ENCODE measurements at places on chromosomes 16 and 17.

DNA sequence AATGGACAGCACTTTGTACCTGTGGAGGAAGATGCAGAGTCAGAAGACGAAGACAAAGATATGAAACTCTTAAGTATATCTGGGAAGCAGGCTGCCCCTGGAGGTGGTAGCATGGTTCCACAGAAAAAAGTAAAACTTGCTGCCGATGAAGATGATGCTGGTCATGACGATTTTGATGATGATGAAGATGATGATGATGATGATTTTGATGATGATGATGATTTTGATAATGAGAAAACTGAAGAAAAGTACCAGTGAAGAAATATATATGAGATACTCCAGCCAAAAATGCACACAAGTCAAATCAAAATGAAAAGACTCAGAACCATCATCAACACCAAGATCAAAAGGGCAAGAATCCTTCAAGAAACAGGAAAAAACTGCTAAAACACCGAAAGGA is 268.5 kb upstream of the EEF2KMT start:
- no peak for DNase-seq

- DNase-seq, result no peak
Measured at GRCh38 chr17:40602445-40603443, 37.5 kb upstream of the CCR7 start.

DNA sequence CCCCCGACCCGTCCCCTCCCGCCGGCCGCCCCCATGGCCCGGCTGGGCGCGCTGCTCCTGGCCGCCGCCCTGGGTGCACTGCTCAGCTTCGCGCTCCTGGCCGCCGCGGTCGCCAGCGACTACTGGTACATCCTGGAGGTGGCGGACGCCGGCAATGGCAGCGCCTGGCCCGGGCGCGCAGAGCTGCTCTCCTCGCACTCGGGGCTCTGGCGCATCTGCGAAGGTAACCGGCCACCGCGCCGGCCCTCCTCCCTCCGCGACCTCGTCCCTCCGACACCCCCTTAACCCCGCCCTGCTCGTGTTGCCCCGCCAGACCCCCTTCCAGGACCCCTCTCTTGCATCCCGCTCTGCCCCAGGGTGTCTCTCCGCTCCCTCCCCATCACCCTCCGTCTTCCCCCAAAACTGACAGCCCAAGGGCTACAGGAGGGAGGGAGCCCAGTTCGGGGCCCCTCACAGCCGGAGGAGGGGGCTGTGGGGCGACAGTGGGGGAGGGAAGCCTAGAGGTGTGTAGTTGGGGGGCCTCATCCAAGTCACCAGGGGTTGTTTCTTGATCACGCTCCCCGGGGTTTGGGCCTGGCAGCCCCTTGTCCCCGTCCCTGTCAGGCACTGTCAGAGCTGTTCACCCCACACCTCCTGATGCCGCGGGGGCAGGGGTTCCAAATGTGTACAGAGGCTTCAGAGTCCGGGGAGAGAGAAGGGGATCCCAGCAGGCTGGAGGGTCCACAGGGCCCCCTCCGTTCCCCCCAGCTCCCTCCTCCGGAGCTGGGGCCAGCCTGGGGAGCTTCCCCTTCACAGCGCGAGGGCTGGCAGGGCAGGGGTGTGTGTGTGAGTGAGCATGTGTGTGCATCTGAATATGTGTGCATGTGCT is 794 bp downstream of the TMEM235 start:
- DNase-seq, result peak; percentile 21

DNA sequence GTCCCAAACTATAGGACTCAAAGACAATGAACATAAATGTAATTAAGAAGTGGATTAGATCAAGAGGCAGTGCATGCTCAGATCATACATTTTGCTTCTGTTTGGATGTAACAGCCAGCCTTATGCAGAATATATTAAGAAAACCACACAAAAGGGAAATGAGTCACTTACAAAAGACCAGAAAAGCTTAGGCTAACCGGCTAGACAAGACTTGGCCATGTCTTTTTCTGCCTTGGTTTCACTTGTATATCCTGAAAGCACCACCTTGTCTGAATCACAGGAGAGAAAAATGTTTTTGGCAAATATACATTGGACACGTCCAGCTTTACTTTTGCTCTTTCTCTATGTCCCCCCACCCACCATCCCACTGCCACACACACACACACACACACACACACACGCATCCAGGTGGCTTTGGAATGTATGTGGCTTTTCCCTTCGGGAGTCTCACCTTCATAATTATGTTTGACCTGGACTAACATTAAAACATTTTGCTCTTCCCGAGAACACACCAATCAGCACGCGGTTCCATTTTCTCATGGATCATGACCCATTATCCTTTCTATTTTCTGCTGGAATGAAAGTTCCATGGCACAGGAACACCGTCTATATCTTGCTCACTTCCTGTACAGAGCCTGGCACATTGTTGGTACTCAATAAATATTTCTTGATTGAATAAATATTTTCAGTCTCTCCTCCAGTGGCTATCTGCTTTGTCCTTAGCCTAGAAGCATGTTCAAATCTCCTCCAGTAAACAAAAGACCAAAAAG is 64.6 kb downstream of the CDK5R1 start:
- DNase-seq, result no peak

DNA sequence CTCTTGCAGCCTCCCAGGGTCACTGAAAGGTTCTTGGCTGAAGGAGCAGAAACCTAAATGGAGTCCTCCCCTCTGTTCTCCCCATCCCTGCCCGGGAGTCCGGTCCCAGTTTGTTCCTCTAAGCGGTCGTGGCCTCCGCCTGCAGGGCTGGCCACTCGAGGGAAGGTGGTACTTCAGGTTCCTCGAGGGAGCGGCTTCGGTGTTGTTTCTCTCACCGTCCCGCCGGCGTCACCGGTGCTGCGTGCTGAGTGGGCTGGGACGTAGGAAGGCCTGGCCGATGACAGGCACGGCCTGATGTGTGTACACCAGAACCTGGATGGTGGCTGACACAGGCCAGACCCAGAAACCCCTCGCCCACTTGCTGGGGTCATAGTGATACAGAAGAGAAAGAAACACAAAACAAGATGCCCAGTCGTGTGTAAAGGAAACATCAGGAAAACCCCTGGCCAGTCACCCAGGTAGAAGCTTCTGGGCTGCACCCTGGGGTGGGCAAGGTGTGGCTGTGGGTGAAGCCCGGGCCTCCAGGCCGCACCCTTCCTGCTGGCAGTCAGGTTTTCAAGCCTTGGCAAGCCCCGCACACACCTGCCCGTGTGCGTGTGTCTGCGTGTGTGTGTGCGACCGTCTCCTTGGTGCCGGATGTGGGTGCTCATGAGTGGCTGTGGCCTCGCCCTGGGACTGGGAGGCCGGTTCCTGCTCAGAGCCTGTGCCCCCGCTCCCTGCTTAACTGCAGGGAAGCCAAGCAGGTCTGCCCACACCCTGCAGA is 52.0 kb downstream of the BAIAP2 start:
- DNase-seq, result no peak

DNA sequence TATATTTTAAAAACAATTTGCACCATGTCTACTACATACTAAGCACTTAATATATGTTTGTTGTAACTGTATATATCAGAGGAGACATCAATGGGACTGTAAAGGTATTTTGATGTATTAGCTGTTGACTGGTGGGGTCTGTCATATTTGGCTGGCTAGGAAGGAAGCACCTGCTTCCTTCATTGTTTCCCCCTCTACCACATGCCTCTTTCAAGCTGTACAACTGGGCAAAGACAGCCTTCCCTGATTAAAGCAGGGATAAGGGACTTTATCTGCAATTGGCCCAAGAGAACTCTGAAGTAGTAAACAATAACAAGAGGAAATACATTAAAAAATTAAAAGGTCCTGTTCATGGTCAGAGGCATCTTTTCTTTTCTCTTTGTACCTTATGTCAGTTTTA is 5.5 kb upstream of the SLFN12L start:
- no peak for DNase-seq

DNA sequence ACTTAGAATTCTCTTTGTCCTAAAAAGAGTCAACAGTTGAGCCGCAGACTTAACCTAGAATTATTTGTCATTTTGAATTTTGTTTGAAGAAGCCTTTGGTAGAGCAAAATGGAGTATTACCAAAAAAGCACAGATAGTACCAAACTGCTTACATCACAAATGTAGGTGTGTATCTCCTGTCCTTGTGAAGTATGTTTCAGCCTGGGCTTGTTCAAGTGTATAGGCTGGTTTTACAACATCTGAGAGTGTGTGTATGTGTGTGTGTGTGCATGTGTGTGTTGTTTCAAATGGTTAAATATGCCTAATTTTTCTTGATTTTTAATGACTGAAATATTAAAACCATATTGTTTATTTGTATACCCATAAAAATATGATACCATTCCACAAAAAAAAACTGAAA is 188.7 kb upstream of the AXIN2 start:
- DNase-seq, result no peak

DNA sequence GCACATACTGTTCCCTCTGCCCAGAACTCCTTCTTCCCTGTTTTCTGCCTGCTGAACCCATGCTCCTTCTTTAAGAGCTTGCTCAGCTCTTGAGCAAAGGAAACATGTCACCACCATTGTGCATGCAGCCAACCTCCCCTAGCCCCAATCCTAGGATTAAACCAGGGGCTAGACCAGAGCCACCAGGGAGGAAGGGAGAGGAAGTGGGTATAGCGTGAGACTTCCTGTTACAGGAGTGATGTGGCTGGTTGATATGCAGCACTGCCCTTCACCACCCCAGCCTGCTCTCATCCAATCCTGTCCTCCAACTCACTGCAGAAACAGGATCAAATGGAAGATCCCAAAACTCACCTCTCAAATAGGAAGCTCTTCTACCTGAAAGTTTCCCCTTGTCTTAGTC is 67.1 kb upstream of the CDH5 start:
- no peak for DNase-seq

DNA sequence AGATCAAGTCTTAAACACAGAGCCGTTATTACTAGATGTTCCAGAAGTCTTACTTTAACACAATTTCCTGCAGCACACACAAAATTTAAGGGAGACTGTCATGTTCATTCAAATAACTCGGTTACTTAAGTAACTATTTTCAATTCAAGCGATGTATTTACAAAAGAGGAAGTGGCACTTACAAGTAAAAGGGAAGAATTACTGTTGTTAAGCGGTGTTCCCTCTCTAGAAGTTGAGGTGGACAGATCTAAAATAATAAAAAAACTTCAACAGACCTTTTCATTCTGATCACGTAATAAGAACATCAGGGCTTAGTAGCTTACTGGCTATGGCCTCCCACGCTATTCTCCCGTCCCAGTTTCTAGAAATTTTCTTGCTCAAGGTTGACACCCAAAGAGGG is 26.2 kb upstream of the TXNDC11 start:
- no peak for DNase-seq

DNA sequence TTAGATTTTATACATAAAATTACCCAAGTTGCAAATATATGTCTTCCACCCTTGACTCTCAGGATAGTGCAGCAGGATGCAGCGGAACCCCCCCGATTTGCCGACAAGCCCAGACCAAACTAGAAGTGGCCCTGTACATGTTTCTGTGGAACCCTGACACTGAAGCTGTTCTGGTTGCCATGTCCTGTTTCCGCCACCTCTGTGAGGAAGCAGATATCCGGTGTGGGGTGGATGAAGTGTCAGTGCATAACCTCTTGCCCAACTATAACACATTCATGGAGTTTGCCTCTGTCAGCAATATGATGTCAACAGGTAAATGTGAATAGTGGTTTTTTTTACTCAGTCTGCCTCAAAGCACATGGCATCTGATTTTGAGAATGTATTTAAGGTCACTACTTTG is 70.7 kb downstream of the OMG start:
- DNase-seq, result no peak
